ENCODE measurements at places on chromosomes 7 and 10. TPM values are rescaled to one million over a fixed set of nuclear protein-coding genes. Genes with fewer than 3 reads are reported as not detected.

GRCh38 chr7:105653441-105654005, 72.2 kb upstream of the EFCAB10 start:
- no peak for DNase-seq

DNA sequence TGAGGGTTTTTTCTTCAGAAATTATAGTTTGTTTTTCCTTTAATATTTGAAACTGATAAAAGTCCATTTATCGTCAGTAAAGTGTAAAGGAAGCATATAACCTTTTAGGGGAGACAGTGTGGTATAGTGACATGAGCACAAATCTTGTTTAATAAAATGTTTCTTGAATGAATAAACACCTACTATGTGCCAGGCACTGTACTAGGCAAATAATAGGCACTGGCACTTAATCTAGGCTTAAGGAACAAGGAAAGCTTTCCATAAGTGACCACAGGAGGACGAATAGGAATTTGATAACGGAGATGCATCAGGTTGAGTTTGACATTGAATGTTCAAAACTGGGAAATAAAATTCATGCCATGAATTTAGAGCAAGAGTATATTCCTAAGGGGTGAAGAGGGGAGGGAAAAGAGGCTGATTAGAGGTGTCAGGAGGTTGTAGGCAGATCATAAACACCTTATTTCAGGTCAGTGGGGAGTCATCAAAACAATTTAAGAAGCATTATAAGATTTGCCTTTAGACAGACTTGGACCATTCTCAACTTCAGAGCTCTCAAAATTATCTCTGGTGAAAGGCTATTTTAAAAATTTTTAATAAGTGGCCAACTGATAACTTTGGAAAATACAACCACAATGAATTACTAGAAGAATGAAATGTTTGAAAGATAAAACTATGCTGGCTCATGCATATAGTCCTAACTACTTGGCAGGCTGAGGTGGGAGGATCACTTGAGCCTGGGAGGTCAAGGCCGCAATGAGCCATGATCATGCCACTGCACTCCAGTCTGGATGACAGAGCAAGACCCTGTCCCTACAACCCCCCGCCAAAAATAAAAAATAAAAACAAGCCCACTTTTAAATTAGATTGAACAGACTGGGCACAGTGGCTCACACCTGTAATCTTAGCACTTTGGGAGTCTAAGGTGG, 22.4 kb downstream of the RALA start:
- no peak for DNase-seq

CDK14 gene
- total RNA-seq: 22.5 TPM

DNA sequence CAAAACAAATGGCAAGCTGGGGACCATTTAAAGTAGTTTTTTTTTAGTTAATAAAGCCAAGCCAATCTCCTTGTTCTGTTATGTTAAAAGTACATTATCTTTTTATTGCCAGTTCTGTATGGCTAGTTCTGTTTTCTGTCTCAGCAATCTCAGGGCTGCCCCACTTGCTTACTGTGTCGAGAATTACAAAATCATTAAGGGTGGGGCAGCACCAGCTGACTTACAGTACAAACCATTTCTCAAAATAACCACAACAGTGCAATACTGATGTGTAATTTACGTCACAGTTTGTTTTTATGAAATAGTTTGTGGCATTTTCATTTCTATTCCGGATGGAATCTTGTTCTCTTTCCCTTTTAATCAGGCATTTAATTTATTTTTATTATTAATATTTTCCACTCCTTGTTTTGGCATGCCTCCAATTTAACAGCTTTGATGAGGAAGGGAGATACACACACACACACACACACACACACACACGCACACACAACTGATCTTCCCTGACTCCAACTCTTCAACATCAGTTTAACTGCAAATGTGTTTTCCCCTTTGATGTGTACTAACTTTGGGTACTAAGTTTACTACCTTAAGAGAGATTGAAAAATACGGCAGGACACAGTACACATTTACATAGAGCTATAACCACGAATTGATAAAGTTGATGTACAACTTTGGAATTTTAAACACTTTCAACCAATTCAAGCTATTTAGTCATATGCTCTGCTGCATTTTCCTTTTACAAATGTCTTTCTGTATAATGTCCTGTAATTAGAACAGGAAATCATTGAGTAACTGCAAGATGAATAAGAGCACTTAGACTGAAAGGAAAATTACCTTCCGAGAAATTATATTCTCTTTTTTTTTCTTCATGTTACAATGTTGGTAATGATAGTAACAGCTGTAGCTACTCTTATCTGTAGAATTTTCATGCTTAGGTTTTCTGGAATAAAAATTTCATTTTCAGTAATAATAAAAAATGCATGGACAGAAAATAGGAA, 91.5 kb downstream of the ARID5B start:
- DNase-seq: no peak

DNA sequence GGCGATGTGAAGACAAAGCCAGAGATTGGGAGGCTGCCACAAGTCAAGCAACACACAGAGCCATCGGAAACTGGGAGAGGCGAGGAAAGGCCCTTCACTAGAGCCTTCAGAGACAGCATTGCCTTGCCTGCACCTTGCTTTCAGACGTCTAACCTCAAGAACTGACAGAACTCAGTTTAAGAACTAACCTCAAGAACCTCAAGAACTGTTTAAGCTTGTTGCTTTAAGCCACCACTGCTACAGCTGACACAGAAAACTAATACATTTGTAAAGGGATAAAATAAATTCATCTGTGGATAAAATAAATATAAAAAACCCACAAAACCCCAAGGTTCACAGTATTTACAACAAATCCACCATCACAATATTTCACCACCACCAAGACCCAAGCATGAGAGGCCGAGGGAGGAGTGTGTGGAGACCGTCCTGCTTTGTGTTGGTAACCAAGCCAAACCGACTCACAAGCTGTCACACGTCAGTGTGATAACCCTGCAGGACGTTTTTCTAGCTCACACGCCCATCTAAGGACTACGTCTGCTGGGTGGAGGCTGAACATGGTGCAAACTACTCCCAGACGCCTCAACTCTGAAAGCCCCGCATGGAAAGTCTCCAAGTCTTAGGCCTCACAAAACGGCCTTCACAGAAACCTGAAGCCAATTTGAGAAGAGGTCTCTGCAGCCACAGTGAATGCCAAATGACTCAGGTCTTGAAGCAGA, 116.8 kb downstream of the ABLIM1 start:
- DNase-seq: no peak

DNA sequence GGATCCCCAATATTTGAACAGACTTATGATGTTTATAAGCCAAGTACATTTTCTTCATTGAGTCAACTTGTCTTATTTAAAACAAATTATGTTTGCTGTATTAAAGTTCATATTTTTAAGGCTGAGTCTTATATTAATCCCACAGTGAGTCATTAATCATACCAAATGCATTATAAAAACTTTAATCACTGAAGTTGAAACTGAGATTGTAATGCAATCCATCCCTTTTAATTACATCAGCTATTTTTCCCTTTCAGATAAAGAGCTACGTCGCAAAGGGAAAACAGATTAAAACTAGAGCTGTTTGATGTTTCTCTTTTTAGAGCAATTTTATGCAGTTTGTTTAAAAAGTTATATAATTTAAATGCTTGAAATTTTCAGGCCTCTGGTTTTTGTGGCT, 183.0 kb downstream of the ARID5B start:
- no peak for DNase-seq

DNA sequence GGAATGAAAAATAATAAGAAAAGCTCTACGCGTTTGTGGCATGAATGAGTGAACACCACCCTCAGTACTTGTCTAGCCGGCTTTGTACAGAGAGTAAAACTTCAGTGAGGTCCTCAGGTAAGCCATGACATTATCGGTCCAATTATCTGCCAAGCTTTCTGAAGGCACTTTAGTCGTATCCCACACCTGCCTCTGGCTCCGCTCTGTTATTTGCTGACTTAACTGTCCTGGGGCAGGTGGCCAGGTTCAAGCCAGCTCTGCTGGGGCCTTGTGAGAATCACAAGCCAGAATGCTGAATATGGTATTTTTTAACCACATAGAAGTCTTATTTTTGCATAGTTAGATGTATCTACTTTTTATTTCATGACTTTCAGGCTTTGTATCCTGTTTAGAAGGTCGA, 66.0 kb upstream of the FHIP2A start:
- no peak for DNase-seq

GRCh38 chr10:3832022-3832786, 47.2 kb upstream of the KLF6 start:
- DNase-seq: no peak

DNA sequence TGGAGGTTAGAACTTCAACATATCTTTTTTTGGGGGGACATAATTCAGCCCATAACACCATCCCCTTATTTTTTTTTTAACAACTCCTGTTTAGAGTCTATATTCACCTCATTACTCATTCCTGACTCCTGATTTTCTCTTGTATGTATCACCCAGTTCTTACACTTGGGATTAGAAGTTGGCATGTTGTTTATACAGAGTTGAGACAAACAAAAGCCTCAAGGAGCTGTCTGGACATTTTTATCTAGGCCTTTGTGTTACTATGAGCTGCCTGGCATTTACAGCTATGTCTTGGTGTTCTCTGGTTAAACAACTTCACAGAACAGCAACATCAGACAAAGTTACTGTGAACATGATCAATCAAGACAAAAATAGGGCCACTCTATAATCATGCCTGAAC, 517.5 kb downstream of the KIF20B start:
- no peak for DNase-seq

CACNB2 gene
- 0.98 TPM for total RNA-seq

- DNase-seq: no peak
These were observed 24.4 kb downstream of the ETV1 start for GRCh38 chr7:13965077-13965476.

GRCh38 chr10:119653209-119653608, 2.0 kb downstream of the BAG3 start:
- DNase-seq: no peak

DNA sequence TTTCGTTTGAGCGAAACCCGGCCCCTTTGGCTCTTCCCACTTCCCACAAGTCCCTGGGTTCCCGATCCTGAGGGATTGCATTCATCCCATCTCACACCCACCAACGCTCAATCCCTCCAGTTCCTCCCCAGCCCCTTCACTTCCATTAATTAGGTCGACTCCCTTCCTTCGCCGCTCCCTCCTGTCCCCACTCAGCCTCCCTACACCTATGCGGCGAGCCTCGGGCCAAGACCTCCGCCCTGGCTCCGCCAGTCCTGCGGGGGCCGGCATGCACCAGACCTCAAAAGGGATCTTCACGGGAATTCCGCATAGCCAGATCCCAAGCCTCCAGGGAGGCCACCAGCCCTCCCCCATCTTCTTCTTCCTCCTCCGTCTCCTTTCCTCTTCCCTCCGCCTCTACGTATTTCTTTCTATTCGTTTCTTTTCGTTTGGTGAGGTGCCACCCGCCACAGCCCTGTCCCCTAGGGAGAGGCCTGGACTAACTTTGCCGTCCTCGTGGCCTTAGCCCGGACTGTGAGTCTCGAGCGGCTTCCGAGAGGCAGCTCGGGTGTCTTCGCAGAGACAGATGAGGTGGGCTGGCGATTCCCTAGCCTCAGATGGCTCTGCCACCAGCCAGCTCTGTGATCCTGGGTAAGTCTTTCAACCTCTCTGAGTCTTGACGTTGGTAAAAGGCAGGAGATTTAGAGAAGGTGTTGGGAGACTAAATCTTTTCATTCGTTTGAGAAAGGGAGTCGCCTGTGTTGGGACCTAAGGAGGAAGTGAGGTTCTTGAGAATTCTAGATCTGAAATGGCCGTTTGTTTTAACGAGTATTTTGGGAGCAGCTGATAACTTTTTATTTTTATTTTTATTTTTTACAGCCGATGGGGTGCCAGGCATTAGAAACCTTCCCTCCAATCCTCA, 8.1 kb upstream of the LBX1 start:
- no peak for DNase-seq

DNA sequence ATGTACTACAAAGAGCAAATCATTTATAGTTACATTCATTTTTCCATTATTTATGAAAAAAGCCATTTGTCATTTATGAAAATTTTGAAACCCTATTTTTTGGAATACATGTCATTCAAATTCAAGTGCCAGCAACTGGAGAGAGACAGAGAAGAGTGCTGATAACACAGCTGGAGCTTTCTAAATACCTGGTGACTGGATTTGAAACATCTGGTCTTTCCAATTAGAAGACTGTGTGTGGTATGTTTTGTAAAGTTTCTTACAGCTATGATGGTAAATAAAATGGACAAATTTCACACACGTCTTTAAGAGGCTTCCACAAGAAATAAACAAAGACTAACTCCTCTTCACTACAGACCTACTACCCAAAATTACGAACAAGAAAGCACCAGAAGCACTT, 56.8 kb downstream of the CHCHD3 start:
- no peak for DNase-seq

COL13A1 gene
- not detected for total RNA-seq

DNA sequence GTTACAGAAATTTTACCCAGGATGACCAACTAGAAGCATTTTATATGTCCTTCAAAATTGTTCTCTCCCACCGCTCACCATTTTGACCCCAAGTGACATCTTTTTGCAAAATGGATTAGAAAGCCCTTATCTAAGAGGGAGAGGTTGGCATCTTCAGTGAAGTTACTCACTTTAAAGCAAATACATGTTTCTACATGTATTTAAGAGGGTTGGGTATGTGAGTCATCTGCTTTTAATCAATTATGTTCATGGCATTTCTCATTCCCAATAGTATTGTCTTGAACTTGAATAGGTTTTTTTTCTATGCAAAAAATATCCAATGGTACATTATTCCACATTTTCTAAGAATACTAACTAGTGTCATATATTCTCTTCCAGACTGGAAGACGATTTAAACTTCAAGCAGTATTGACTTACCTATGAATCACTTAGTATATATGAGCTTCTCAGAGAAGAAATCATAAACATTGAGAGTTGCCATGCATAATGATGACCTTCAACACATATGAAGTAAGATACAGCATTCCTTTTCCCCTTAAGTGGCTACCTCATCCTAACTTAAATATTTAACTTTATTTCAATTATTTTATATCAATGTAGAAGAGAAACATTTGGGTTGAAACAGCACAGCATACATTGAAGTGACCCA, 132.8 kb downstream of the POLR1F start:
- no peak for DNase-seq

- DNase-seq: no peak
These were observed 78.1 kb upstream of the NEBL start for GRCh38 chr10:20975236-20975635.

TUBB8 gene
- not detected for total RNA-seq

- DNase-seq: no peak
These were observed 167.2 kb downstream of the NPSR1 start for GRCh38 chr7:34825221-34825620.

DNA sequence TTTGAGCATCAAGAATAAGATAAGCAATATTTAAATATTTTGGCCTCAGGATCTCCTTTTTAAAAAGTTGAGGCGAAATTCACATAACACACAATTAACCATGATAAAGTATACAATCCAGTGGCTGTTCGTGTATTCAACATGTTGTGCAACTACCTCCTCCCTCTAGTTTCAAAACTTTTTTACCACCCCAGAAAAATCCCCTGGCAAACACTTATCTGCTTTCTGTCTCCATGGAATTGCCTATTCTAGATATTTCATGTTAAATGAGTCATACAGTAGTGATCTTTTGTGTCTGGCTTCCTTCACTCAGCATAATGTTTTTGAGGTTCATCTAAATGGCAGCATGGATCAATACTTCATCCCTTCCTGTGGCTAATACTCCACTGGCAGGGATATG, 31.8 kb upstream of the IL15RA start:
- DNase-seq: no peak

Measured in Caco-2 (cell line).